AG08395 (cell line): ENCODE measurements at places on chromosomes 11 and 22.
A peak's percentile ranks its signal among the peaks of the same experiment; 100 is the strongest.

DNA sequence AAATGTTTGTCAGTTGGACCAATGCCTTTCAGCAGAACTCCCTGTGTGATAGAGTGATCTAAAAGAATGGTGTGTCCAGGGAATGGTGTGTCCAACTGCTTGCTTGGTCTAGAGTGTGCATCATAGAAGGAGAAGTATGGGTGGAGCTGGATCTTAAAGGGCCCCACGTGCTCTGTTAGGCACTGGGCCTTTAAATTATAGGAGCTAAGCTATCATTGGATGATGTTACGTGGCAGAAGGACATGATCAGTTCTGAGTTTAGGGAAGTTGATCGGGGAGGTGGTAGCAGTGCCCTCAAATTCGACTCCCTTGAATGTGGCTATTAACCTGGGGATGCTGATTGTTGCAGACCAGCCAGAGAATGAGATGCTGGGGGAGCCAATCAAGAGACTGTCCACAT is 16.4 kb downstream of the STX3 start:
- no peak for DNase-seq

GRCh38 chr22:18101536-18101935 is 9.1 kb upstream of the TUBA8 start:
- no peak for DNase-seq

DNA sequence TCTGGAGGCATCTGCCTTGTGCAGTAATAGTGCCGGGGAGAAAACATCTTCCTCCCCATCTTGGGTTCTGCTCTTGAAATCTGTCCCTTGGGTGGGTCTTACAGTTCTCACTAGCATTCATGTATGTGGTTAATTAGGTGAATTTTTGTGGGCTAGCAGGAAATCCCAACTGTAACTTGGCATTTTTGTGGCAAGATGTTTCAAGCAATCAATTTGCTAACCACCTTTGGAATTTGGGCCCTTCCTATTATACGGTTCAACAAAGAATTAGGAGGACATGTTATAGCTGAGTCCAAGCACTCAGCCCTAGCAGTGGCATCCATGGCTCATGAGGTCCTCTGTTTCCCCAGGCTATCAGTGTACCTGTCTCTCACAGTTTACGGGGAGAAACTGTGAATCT is 89.1 kb upstream of the MTNR1B start:
- peak; percentile 32 for DNase-seq

DNA sequence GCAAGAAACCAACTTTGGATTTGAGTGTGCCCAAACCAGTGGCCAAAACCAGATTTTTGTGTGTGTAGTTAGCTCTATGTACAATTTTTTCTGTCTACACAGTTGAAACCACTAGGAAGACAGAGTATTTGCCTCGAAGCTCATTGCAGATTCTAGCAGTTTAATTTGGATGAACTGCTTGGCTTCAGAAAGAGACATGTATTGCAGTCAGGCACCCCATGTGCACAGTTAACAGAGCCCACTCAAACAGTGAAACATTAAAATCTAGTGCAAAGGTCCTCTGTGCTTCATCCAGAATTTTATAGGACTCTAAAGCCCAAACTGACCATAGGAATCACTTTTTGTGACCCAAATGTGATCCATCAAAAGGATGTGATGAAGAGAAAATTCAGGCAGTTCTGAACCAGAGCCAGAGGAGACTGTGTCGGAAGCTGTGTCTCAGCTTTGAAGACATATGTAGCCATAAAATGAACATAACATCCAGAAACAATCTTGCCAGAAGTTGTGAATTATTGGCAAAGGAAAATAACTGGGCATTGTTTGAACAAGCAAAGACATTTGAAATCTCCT is 82.7 kb downstream of the PANX1 start:
- no peak for DNase-seq

- DNase-seq: peak; percentile 91
These were observed 13.9 kb downstream of the OTUB1 start for GRCh38 chr11:64000026-64000739.

DNA sequence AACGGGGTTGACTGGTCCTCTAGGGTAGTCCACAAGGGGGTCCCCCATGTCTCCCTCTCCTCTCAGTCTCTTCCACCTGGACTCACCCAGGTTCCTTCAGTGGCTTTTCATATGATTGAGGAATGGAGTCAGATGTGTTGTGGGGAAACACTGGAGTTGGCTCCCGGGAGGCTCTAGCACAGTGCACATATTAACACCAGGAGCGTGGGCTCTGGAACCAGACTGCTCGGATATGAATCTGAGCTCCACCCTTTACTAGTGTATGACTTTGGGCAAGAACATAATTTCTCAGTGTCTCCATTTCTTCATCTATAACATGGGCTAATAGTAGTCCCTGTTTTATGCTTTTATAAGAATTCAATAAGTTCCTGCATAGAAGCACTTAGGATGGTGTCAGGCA is 157.0 kb downstream of the GRIK4 start:
- DNase-seq: no peak
